Cerebellum (tissue), 4 donors: ENCODE measurements at places on chromosomes 16 and 17. TPM values are rescaled to one million over a fixed set of nuclear protein-coding genes. Genes with fewer than 3 reads are reported as not detected.

DNA sequence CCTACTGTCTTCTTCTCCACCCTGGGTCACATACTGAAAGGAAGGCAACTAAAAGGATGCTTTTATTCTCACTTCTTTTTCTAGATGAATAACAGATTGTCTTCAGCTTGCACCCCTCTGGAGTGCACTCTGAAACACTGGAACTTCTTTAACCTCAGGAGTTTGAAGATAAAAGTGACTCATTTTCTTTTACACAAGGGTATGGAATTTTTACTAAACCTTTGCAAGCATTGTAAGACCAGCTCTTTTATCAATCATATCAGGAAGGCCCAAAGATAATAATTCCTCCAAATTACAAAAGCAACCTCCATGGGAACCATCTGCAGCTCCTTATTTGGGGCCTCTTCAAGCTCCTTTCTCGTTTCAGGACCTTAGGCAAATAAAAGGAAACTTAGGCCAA, 193.5 kb upstream of the KIF2B start:
- no peak for DNase-seq

GRCh38 chr17:14791221-14791620, 473.9 kb downstream of the PMP22 start:
- no peak for DNase-seq

- no peak for DNase-seq
Measured at GRCh38 chr16:2449118-2449517, 10.8 kb upstream of the TEDC2 start.

DNA sequence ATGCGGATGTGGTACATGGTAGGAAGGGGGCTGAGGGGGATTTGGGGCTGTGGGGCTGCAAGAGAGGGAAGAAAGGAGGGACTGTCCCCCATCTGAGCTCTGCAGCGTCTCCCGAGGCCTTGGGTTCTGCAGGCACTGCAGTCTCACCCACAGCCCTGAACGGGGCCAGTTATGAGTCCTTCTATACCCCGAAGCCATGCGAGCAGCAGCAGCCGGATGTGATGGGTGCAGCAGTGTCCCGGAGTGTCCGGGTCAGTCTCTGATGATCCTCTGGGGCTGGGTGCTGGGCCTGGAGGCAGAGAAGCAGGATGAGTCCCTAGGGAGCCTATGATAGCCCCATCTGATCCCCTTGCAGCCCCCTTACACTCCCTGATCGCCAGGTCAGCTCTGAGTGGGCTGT, 41.5 kb downstream of the CPNE2 start:
- DNase-seq, result no peak

GRCh38 chr16:11205065-11205699, 50.8 kb downstream of the SOCS1 start:
- DNase-seq, result no peak

- DNase-seq, result no peak
Measured at GRCh38 chr17:1060991-1061390, 64.1 kb downstream of the TIMM22 start.

DNA sequence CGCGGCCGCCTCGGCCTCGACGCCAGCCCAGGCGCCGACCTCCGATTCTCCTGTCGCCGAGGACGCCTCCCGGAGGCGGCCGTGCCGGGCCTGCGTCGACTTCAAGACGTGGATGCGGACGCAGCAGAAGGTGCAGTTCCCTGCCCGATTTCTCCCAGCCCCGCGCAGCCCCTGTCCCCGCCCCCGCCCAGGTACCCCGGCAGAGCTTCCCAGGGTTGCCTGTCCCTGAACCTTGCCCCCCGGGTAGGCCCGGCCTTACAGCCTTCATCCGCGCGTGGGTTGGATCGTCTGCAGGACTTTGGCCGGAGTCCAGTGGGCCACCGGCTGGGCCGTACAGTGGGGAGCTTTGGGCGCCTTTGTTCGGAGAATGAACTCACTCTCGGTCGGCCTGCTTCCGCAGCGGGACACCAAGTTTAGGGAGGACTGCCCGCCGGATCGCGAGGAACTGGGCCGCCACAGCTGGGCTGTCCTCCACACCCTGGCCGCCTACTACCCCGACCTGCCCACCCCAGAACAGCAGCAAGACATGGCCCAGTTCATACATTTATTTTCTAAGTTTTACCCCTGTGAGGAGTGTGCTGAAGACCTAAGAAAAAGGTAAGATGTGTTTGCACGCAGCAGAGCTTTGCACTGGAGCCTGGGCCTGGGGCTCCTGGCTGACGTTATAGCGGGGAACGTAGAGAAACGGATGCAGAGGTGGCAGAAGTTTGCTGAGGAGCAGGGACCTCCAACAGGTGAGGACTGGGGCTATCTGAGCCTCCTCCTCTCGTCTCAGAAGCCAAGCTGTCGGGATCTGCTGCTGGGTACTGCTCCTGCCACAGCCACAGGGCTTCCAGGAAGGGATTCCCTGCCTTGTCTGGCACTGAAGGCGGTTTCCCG, 593 bp downstream of the GFER start:
- DNase-seq, result no peak

DNA sequence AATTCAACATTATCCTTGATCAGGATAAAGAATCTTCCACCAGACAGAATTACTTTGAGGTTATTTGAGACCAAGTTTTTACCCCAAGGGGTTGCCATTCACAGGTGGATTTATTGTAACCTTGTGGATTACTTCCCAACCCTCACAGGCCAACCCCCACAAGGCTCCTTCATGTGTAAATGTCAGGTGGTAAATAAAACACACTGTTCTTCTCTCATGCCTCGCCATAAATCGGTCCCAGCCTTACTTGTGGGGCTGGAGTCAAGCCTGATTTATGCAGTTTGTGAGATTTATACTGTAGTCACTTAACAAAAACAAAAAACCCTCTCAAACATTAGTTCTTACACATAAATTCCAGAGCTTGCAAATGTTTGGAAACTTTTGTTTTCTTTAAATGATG, 98.6 kb upstream of the IRX3 start:
- DNase-seq, result no peak

- no peak for DNase-seq
Measured at GRCh38 chr16:88102597-88102996, 151.4 kb downstream of the BANP start.

DNA sequence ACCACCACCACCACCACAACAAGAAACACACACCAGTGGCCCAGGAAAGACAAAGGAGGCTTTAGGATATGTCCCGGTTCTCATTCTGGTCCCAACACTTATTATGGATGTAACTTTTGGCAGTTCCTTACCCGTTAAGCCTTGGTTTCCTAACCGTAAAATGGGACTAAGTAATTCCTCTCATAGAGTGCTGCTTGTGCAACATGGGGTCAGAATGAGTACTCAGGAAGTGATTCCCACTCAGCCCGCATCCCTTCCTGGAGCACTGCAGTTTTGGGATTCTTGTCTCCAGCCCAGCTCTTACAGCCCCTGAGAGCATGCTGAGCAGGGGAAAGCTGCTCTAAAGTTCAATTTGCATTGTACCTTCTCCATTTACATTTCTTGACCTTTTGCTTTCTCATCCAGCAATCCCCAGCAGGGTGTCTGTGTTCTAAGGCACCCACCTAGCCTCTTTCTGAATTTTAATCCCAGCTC, 262.6 kb downstream of the PRKCA start:
- no peak for DNase-seq

DNA sequence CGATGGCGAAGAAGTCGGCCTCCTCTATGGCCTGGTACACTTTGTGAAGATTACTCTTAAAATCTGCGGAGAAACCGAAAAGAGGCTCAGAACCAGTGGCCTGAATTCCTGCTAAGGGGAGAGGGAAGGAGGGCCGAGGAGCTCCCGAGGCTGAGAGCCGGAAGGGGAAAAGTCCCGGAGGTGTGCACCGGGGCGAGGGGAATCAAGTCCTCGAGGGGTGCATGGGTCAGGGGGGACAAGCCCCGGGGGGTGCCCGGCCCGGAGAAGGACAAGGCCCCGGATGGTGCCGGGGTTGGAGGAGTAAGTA, 495 bp downstream of the PARN start:
- DNase-seq, result no peak

DNA sequence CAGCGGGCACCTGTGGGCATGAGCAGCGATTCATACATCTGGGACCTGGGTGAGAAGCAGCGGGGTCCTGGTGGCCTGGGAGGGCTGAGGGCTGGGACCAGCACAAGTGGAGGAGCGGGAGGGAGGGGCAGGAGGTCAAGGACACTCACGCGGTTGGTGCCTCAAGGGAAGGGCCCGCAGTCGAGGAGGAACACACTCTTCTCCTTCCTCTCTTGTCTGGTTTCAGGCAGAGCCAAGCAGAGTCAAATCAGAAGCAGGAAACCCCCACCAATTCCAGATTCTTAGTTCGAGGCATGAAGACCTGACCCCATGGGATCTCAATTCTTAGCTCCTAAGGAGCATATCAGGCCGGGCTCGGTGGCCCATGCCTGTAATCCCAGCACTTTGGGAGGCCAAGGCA, 15.7 kb downstream of the DNAI2 start:
- DNase-seq, result no peak

GRCh38 chr16:58442547-58442946, 50.3 kb downstream of the GINS3 start:
- DNase-seq, result no peak

DNA sequence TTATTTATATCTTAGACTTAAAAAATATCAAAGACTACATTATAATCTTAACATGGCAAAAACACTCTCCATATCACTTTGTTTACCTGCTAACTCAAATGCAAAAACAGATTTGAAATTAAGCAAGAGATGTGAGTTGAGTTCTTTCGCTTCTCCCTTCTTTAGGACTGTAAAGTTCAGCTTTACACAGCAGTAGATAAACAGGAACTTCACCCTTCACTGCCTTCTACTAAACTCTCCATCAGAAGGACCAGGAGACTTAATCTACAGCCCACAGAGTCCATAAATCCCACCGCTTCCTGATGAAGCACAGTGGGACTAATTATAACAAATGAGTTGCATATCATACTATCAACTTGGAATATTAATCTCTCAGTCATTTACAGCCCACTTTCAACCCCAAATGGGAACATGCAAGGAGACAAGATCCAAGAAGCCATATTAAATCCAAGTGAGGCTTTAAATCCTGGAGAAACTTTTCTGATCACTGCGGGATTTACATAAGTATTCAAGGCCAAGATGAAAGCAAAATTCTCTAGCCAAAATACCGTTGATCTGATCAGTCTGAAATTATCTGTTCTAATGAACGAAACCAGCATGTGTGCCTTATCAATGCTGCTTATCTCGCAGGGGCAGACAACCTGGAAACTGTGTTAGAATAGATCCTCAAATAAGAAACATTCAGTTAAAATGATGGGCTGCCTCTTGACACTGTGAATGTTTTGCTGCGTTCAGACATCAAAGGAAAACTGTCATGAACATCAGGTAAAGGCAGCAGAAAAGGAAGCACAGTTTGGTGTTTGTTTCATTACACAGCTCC, 1.6 kb downstream of the AMFR start:
- DNase-seq, result no peak

DNA sequence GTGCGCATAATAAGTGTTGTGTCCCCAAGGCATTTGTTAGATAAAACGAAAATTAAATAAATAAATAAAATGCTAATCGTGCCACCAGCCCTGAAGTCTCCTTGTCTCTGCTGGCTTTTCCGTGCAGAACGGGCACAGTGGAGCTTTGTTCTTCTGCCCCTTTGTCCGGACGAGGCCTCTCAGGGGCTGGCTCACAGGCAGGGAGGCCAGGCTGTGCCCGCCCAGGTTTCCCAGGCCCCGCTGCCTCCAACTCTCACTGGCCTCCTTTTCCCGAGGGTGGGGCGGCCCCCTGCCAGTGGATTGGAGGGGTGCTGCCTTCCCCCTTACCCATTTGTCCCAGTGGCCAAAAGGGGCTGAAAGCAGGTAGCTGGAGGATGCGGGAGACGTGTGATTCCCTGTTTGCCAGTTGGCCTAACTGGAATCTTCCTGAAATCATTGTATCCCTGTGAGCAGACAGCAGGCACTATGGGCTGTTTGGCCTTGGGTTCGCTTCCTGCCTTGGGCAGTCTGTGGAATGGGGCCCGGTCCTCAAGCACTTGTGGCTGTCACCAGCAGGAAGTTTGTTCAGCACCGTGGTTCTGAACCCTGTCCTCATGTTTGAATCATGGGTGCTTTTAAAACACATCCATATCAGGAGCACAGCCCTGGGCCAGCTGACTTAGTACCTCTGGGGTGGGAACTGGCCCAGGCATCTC, 64.4 kb downstream of the KSR1 start:
- DNase-seq, result no peak

GRCh38 chr16:1715220-1715619, 9.2 kb downstream of the MAPK8IP3 start:
- DNase-seq, result no peak

DNA sequence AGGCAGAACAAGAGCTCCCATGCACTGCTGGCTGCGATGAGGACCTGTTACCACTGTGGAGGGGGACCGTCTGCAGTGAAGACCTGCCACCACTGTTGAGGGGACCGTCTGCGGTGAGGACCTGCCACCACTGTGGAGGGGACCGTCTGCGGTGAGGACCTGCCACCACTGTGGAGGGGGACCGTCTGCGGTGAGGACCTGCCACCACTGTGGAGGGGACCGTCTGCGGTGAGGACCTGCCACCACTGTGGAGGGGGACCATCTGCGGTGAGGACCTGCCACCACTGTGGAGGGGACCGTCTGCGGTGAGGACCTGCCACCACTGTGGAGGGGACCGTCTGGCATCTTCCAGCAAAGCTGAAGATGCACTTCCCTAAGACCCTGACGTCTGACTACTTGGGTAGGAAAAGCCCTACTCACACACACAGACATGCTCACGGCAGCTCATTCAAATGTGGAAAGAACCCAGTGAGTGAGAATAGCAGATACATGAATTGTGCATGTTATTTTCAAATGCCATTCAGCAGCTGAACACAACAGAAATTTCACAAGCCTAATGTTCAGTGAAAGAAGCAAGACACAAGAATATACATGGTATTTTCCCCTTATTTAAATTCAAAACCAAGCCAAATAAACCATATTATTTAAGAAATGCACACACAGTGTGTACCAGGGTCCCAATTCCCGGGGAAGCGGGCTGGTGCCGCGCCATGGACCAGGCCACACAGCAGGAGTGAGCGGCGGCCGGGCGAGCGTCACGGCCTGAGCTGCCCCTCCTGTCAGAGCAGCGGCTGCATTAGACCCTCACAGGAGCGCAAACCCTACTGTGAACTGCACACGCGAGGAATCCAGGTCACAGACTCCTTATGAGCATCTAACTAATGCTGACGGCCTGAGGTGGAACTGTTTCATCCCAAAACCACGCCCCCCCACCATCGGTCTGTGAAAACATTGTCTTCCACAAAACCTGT, 64.2 kb upstream of the METRNL start:
- DNase-seq, result no peak

- no peak for DNase-seq
Measured at GRCh38 chr17:356671-357434, 4.2 kb upstream of the RPH3AL start.

- DNase-seq, result no peak
Measured at GRCh38 chr16:12573730-12574383, 229.8 kb downstream of the CPPED1 start.

Gene SARM1
- 31.9 TPM for total RNA-seq

Gene CTRB1
- total RNA-seq, result not detected

Gene RNF222
- total RNA-seq, result not detected

Gene ADAD2
- not detected for total RNA-seq

Gene NOTUM
- total RNA-seq, result 0.27 TPM

Gene DNAH9
- total RNA-seq, result 5.4 TPM

Gene RPRML
- total RNA-seq, result 0.54 TPM

Gene MYL11
- total RNA-seq, result 1.00 TPM

Gene SLFN12L
- total RNA-seq, result 0.09 TPM

Gene KRTAP9-4
- total RNA-seq, result not detected

Gene CUEDC1
- total RNA-seq, result 13.3 TPM

Gene TLE7
- total RNA-seq, result not detected
